ENCODE measurements at places on chromosomes 7 and 10.

GRCh38 chr7:137694405-137694804, 152.4 kb downstream of the DGKI start:
- no peak for DNase-seq

GRCh38 chr7:29818308-29818707, 12.0 kb downstream of the WIPF3 start:
- DNase-seq = no peak

GRCh38 chr10:120586471-120586872, 129.4 kb downstream of the PLPP4 start:
- no peak for DNase-seq

DNA sequence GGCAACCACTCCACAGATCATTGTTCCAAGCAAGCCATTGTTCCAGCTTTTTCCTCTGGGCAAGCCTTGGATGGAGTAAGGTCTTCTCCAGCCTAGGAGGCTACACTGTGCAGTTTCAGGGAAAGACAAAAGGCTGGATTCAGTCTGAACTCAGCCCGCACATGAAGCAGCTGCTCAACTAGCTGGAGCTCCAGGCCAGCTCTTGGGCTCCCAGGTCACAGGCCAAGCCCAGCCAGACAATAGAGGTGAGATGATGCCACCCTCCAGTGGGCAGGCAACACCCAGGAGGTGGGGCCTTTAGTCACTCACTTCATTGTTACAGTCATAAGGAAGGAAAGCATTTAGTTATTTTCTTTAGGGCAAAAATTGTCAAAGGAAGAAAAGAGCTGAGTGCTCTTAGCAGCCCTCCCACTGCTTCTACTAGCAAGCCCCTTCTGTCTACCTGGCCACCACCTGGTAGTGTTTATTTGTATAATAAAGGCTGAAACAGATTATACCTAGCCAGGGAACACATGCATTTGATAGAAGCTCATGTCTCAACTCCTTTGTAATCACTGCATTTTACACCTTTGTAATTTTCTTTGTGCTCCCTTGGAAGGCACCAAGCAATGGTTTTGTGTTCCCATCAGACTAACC, 253.4 kb downstream of the WDR11 start:
- DNase-seq = no peak

DNA sequence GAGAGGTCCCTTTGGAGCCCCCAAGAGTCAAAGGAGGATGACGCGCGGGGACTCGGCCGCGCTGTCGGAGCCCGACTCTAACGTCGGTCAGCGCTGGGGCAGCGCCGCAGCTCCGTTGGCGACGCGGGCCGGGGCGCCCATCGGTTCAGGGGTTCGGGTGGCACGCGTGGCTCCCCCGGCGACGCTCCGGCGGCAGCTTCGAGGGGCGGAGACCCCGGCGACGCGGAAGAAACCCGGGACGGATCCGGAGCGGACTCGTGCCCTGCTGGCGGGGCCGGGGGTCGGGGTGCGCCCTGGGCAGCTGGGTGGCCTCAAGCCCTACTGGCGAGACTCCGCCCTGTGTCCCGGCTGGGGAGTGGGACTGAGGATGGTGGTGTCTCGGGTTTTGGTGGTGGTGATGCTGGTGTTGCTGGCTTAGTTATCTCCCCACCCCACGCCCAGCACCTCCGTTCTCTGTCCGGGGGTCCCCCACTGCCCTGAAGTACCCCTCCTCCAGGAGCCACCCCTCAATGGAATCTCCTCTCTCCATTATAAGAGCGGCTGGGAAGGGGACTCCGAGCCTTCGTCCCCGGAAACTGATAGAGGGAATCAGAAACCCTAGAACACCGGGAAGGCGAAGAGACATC, at the start of gene NAT16:
NAT16 (minus strand) TSS at position 164 of the 626 bp plus-strand sequence. CDS start 5,486 bp downstream, outside the sequence.
- DNase-seq = no peak

DNA sequence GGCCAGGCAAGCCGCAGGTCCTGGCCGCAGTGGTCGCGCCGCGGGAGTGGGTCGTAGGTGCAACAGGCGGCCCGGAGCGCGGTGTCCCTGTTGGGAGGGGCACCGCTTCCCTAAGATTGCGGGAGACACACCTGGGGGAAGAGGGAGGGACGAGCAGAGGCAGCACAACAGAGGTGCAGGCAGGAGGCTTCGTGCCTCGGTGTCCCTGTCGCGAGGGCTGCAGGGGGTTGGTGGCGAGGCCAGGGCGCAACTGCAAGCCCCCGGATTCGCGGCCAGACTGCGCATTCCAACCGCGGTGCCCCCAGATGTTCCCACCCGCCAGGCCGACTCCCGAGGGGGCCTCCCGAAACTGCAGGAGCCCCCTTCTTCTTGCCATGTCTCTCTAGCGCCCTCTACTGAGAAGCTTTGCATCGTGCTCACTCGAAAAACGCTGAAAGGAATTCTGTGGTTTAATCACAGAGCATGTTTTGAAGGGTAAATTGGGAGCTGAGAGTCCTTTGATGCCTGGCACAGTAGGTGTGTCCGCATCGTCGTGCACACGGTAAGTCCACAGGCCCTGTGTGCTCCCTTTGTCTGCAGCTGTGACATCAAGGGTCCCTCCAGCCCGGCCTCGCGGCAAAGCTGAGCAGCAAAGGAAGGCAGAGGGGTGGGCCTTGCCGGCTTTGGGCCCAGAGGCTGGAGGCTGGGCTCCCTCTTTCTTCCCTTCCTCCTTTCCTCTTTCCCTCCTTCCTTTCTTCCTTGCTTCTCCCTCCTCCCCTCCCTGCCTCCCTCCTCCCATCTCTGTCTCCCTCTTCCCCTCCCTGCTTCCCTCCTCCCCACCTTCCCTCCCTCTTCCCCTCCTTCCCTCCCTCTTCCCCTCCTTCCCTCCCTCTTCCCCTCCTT, 6.2 kb upstream of the MBL2 start:
- no peak for DNase-seq

DNA sequence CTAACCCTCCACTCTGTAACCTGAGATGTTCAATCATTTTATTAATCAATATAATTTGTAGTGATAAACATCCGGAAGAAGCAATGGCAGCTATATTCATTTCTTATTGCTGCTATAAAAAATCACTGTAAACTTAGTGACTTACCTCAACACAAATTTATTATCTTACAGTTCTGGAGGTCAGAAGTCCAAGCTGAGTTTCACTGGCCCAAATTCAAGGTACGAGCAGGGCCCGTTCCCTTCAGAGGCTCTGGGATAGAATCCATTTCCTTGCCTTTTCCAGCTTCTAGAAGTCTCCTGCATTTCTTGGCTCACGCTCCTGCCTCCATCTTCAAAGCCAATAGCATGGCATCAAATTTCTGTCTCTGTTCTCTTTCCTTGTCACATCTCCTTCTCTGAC, 279.5 kb upstream of the SP8 start:
- DNase-seq = no peak

DNA sequence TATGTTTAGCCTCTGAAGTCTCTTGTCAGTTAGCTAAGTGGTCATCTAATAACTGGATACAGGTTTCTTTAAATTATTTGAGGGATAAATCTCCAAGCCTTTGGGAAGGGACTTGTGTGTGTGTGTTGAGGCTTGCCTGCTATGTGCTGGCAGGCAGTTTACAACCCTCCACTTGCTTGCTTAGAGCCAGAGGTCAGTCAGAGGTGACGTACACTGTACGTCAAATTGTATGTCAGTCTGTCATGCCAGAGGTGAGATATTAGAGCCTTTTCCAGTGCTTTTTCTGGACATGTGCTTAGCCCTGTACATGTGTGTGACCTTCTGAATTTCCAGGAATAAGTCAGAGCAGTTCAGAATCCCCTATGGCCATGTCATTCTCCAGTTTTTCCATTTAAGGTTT, 438.9 kb downstream of the SDK1 start:
- no peak for DNase-seq

- no peak for DNase-seq
Observed at GRCh38 chr10:43350156-43350555, 21.3 kb upstream of the FXYD4 start.

DNA sequence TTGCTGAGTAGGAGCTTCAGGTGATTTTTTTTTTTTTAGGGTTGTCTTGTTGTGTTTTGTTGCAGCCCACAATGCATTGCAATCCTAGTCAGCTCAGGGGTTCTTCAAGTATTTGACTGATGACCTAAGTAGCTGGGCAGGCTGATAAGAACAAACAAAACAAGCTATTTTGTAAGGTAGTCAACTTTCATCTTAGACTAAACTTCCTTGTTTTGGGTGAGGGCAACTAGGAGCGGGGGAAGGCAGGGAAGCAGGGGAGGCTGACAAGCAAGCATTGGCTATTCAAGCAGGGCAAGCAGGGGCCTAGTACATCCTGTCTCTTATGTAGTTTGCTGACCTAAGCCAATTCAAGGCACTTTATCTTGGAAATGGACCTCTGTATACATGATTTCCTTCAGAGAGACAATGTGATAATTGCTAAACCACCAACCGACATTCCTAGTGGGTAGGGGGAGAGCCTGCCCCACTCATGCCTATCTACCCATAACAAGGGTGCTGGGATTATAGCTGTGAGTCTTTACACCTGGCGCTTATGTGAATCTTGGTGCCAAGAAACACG, 163.3 kb upstream of the PRKCQ start:
- DNase-seq = no peak

DNA sequence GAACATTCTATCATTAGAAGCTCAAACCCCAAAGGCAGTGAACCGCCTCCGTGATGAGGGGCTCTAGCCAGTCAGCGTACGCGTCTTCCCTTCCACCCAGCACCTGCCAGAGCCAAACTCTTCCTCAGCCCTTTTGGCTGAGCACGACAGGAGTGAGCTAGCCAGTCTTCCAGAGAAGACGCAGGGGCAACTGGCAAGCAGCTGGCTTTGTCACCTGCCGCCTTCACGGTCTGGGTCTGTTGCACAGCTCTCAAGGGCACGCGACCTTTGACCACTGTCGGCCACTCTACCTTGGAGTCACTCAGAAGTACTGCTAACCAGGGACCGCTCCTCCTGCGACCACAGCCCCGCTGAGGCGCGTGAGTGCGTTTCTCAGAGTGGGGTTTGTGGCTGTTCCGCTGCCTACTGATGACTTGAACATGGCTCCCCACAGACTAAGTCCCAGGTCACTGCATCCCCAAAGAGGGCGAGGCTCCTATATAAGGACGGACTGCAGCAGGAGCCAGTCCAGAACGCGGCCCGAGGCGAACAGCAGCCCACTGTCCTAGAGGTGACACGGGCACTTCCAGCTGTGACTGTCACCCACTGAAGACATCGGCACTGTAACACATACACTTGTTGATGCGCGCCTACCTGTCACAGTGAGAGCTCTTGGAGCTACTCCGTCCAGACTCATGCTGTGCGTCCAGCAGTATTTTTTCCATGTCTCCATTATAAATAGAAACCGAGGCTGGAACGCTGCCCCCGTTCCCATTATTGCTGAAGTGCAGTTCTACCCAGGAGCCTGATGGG, 8.4 kb downstream of the BNIP3 start:
- no peak for DNase-seq

DNA sequence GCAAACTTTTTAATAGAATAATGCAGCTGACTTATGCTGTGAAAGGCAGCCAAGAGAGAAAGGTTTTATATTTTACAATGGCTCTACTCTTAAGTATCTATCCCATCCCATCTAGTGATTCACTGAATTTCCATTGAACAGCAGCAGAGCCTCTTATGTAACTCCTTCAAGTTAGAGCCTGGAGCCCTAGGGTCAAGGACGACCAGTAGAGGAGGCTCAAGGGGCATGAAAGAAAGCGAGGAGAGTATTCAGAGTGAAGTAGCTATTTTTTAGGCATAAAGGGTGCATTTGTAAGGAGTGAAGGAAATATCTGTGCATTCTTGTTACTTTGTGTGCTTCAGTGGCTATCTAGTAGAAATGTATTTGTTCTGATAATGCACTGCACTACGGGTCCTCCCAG, 180.2 kb upstream of the TPK1 start:
- DNase-seq = no peak

DNA sequence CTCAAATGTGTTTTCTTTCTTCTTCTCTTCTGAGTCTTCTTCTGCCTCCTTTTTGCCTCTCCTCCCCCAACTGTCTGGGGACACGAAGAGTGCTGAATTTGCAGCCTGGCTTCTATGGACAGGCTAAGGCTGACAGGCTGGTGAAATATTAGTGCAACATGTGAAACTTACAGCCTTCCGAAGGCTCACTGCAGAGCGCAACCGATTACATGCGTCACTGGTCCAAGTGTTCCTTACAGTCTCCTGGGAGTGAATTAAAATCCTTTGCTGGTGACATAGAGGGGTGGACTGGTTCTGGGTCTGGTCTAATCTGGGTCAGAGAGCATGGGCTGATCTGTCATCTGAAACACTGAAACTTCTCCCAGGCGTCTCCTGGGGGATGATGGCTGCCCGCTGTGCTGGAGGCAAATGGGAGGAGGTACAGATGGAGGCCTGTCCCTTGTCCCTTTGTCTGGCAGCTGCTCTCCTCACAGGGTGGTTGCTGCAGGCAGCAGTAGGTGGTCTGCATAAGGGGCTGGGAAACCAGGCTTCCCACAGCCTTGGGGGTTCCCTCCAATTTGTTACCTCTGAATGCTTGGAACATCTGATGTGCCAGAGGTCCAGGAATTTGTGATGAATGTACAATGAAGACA, 143.8 kb upstream of the BMPER start:
- no peak for DNase-seq

DNA sequence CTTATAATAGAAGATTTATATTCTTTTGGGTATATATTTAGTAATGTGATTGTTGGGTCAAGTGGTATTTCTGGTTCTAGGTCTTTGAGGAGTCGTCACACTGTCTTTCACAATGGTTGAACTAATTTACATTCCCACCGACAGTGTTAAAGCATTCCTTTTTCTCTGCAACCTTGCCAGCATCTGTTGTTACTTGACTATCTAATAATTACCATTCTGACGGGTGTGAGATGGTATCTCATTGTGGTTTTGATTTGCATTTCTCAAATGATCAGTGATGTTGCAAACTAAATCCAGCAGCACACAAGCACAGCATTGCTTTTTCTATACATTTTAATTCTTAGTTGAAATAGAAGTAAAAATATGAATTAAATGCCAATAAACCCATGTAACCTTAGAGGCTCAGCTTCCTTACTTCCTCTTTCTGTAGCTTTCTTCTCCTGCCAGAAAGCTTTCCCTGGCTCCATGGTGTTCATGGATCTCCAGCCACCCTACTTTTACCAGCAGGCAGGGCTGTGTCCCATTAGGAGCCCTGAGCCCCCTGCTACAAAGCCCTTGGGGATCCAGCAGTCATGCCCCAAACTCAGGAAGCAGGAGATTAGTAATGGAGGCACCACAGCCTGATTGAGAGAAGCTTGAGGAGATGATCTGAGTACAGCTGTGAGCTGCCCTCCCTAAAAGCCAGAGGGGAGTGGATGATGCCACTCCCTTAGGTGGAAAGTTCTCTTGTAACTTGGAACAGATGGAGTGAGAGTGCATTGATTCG, 158.6 kb downstream of the TMEM178B start:
- no peak for DNase-seq

DNA sequence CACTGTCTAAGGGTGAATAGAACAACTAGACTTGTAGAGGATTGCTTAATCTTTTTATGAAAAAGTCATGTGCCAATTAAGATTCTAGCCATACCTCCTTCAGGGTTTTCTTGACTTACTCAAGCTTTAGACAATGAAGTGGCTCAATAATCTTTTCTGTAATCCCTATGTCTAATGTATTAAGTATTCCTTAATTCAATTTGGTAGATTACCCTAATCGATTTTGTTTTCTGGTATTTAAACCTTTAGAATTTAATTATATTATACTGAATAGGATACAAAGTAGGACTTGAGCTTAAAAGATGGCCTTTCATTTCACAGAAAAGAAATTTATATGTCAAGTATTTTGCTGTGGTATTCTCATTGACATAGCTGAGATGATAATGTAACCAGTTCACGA, 597.9 kb upstream of the C7orf33 start:
- DNase-seq = no peak

GRCh38 chr7:18489624-18490023, 5.9 kb upstream of the HDAC9 start:
- no peak for DNase-seq

- no peak for DNase-seq
Observed at GRCh38 chr10:46318799-46319198, 32.0 kb downstream of the ANTXRL start.

All from GM12892 (cell line).